ENCODE measurements at places on chromosomes 2 and 18.

DNA sequence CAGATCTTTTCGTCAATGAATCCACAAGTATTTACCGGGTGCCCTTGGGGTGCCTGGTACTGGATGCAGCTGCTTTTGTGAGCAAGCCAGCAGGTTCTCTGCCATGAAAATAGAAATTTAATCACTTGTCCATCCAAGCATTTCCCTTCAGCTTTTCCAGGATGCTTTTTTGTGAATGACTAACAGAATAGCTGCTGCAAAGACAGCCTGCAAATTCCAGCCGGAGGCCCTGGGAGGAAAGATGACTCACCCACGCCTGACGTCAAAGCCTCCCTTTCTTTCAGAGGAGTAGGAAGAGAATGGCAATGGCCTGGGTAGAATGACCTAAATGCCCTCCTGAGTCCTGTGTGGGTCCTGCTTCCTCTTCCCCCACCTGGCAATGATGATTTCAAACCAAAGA lies 111.9 kb downstream of the AP1S3 start:
- DNase-seq = no peak

DNA sequence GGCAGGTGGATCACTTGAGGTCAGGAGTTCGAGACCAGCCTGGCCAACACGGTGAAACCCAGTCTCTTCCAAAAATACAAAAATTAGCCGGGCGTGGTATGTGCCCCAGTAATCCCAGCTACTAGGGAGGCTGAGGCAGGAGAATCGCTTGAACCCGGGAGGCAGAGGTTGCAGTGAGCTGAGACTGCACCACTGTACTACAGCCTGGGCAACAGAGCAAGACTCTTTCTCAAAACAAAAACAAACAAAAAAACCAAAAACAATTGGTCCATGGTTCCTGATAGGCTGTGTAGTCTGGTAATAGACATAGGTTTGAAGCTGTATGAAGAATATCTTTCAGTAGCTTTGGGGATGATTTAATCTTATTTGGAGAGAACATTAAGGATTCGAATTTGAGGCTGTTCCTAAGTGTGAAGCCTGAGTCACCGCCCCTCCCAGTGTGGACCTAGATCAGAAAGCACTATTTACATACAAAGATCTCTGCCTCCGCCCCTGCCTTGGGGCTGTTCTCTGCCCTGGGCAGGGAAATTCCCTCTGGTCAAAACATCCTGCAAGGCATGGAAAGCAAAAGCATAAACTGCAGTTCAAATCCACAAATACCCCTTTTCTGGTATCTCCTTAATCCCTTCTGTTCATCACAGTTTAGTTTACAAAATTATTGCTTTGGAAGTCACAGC lies 52.8 kb upstream of the PMAIP1 start:
- DNase-seq = no peak

DNA sequence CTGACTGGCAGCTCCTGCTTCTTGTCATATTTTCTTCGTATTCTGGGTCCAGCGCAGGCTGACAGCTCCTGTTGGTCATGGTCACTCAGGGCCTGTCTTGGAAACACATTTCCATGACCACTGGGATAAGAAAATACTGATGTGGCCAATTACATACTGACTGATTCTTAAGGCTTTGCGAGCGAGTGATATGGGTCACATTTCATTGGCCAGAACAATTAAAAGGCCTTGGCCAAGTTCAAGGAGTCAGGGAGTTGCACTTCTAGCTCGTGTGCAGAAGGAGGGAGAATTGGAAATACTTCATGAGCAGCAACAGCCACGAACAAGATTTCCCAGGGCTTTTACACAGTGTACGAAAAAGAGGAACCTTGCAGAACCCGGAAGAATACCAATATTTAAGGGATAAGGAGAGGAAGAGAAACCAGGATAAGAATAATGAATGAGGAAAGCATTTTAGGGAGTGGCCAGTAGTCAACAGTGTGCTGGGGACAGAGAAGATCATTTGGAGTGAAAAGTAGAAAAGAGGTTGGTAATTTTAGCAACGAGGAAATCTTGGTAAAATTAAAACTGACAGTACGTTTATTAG lies 149.5 kb downstream of the ATP9B start:
- DNase-seq = no peak

GRCh38 chr18:57116598-57117132 lies 30.2 kb upstream of the BOD1L2 start:
- no peak for DNase-seq

GRCh38 chr18:9081940-9082339 lies 20.6 kb upstream of the NDUFV2 start:
- DNase-seq = no peak

GRCh38 chr2:201260302-201260800 lies at the start of gene CASP8:
Gene CASP8 (plus strand): TSS chr2:201260536. CDS start chr2:201266487, 5,951 bp downstream.
- no peak for DNase-seq

GRCh38 chr2:229268626-229269025 lies 2.5 kb downstream of the PID1 start:
- DNase-seq = no peak
